Gastroesophageal sphincter (tissue), 4 donors: ENCODE measurements at places on chromosomes 3 and 15. TPM values are rescaled to one million over a fixed set of nuclear protein-coding genes. Genes with fewer than 3 reads are reported as not detected.

Gene RARRES1
- total RNA-seq, result 4.8 TPM

Gene SLC24A5
- not detected for total RNA-seq

Gene ACKR2
- 9.3 TPM for total RNA-seq

Gene RNF7
- 73.0 TPM for total RNA-seq

Gene FEZF2
- total RNA-seq, result not detected

Gene LEKR1
- 2.7 TPM for total RNA-seq

Gene HDDC3
- 5.9 TPM for total RNA-seq

Gene COL6A6
- total RNA-seq, result not detected

Gene RARB
- total RNA-seq, result 30.0 TPM

Gene TMC3
- total RNA-seq, result 0.16 TPM

Gene DZIP1L
- 5.3 TPM for total RNA-seq

Gene ZBTB47
- total RNA-seq, result 152 TPM

Gene DUOXA2
- total RNA-seq, result 0.49 TPM

- no peak for ATAC-seq
Measured at GRCh38 chr15:35206060-35206675, 121.1 kb upstream of the NANOGP8 start.

- no peak for ATAC-seq
Measured at GRCh38 chr3:175571096-175571495, 712.0 kb downstream of the NAALADL2 start.

GRCh38 chr3:72482589-72483321 lies 365.5 kb downstream of the SHQ1 start:
- peak; percentile 74 for ATAC-seq

DNA sequence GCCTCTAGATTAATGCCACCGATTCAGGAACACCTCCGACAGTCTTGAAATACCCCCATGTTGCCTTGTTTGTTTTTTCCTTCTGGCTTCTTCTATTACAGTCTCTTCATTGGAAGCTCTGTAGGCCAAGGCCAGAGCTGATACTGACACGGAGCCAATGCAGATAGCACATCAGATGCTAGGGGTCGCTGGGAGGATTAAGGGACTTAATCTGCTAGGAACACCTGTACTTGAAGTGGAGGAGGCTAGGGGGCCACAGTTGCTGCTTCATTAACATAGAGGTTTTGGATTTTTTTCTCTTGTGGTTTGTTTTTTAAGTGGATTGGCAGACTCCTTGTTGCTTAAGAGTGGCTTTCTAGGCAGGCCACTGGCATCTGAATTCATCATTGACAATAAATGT lies 49.6 kb downstream of the PARP14 start:
- no peak for ATAC-seq

GRCh38 chr3:107062787-107063186 lies 314.5 kb upstream of the CCDC54 start:
- ATAC-seq, result no peak

DNA sequence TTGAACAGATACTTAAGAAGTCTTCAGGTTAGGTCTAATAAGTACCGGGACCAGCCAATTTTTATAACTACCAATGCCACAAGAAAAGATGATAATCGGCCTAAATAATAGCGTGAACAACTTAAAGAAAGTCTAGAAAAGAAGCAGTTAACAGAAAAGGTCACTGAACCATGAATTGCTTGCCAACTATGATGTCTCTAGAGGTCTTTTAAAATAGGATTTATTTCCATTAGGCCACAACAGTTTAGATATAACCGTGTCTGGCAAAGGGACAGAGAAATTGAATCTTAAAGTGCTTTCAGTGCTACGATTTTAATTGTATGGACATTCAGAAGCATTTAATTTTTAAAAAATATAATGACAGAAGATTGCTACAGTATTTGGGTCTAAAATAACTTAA lies 1070.4 kb downstream of the ROBO1 start:
- ATAC-seq, result no peak

DNA sequence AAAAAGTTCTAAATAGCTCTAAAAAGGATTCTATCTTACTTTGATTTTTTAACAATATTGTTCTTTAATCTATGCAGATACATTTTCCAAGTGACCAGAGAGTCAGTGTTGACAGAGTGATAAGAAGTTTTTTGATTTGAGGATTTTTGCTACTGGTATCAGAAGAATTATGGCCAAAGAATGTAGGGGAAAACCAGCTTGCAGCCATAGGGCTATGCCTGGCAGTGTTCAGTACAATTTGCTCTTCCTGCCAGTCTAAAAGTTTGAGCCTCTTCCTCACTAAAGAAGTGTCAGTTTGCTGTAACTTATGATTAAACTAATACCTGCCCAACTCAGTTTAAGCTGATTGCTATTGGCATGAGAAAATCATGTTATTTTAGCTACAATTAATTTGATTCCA lies 35.3 kb upstream of the FSIP1 start:
- no peak for ATAC-seq

DNA sequence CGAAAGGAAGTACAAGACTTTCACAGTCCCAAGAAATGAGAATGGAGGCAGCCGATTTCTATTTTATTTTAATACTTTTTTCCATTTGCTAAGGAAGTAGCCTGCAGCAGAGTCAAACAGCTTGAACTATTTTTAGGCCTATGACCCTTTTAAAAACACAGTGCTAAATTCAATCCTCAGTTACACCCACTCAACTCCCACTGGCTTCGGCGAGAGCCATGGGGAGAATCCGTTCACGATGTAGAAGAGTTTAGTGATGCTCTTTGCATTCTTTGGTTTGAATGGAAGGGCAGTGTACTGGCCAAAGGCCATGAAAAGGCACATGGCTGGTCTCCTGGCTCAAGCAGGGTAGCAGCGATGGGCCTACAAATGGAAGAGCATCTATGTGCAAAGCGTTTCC lies 343.5 kb downstream of the FOXP1 start:
- no peak for ATAC-seq

GRCh38 chr3:119885746-119886530 lies 104.0 kb downstream of the NR1I2 start:
- ATAC-seq, result no peak

GRCh38 chr3:31622636-31623288 lies 90.0 kb downstream of the STT3B start:
- no peak for ATAC-seq

GRCh38 chr3:197339841-197340520 lies 41.6 kb upstream of the DLG1 start:
- ATAC-seq, result peak; percentile 36

- ATAC-seq, result no peak
Measured at GRCh38 chr3:100266531-100266930, 5.7 kb downstream of the TBC1D23 start.

DNA sequence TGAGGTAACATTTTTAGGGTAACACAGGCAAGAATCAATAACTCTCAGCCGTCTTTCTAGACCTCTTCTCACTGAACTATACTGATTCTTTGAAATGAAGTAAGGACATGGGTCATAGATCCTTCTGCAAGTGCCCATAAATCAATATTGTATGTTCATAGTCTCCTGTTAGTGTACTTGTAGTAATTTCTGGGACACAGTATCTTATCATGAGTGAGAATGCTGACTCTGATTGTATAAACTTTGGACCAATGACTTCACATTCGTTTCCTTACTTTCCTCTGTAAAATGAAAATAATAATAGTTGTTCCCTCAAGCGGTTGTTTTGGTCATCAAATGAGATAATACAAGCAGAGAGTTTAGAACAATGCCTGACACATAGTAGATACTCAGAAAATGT lies 777.1 kb upstream of the GOLIM4 start:
- ATAC-seq, result no peak

- ATAC-seq, result no peak
Measured at GRCh38 chr3:172892158-172892557, 141.6 kb downstream of the ECT2 start.

- no peak for ATAC-seq
Measured at GRCh38 chr15:40286061-40286532, 3.2 kb upstream of the ANKRD63 start.

DNA sequence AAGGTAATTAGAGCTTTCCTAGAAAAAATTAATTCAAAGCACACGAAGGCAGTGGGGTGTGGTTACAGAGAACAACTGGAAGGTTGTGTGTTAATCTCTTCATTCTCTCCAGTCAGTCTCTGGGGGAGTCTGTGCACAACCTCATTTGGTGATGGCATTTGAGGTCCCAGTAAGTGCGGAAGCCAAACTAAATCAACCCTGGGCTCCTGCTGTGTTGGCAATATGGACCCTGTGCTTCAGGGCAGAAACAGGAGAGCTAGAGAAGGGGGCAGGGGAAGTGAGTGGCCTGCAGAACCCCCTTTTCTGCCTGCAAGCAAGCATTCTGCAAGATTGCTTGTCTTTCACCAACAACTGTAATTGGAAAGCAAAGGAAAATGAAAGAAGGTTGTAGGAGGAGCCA lies 195.9 kb upstream of the ST8SIA2 start:
- ATAC-seq, result no peak

DNA sequence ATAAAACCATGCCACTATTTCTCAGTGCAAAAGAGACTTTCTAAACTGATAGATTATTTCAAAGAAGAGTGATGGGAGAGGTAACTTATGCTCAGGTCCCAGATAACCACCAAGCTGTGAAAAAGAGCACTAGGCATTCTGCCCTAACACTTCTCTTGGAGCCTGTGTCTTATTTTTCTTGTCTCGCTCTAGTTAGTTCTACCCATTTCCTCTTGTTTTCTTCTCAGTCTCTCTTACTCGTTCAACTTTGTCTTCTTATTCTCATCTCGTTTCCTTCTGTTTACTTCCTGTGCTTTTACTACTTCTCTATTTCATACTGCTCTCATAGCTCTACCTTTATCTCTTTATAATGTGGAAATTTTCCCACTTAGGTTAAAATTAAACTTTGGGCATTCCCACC lies 91.8 kb upstream of the CGNL1 start:
- no peak for ATAC-seq

- peak; percentile 68 for ATAC-seq
Measured at GRCh38 chr15:83207660-83208366, at the start of gene HDGFL3. Gene HDGFL3 (minus strand): TSS chr15:83207823. CDS start chr15:83207414, 409 bp downstream.

- ATAC-seq, result no peak
Measured at GRCh38 chr15:93029836-93030429, 59.1 kb downstream of the RGMA start.

GRCh38 chr3:143951351-143951971 lies 20.2 kb upstream of the DIPK2A start:
- ATAC-seq, result no peak
